ENCODE measurements at places on chromosomes 2 and 18.

DNA sequence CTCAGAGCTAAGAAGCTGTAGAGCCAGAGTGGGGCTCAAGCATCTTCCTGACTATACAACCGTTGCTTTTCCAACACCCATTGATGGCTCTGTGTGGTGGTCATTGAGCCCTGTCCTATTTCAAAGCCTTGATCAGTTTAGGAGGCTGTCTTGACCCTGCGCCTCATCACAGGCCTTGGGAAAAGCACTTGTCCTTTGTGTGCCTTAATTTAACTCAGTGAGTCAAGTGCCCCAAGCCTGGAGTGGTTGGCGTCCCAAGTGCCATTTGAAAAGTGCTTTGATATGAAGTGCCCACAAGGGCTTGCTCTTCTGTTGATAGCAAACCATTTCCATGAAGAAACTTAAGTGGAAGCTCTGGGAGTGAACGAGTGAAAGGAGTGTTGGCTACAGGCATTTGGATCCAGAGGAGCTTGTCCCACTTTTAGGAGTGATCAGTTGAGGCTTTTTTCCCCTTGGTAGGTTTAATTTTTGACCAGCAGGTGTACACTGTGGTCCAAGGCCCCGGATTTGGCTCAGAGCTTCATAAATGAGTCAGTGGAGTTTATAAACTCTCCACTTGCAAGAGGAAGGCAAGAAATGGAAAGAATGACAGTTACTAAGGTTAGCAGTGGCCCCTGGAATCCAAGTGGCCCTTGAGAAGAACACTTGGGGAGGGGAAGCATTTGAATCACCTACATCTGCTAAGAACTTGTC is 50.3 kb downstream of the ACTR2 start:
- no peak for DNase-seq

- no peak for DNase-seq
Observed at GRCh38 chr2:159497847-159498246, 118.5 kb downstream of the BAZ2B start.

DNA sequence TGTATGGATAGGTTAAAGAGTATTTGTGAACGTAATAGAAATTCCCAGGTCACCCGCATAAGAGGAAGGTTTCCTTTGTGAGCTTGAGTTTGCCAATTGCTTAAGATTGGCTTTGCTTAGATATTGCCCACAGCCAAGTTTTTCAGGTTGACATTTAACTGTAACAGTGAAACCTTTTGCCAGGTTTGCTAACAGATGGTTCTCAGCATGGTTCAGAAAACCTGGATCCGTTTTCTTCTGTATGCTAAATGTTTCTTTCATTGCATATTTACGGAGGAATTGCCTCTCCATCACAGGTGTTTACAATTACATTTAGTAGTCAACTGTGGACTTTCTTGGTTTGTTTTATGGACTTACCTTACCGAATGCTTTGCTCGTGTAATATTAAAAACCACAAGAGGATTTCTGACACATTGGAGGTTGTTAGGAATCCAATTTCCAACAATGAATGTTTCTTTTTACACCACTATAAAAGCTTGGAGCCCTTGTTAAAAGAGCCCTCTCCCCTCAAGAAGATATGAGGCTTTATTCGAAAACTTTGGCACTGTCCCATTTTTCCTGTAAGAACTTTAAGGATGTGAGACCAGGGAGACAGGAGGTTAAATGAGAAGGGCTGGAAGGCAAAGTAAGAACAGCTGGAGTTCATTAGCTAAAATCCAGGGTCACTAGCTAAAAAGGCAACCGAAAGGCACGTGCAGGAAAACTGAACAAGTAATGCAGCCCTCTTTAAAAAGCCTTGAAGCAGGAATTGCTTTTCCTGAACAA is 7.8 kb downstream of the CDK15 start:
- no peak for DNase-seq

DNA sequence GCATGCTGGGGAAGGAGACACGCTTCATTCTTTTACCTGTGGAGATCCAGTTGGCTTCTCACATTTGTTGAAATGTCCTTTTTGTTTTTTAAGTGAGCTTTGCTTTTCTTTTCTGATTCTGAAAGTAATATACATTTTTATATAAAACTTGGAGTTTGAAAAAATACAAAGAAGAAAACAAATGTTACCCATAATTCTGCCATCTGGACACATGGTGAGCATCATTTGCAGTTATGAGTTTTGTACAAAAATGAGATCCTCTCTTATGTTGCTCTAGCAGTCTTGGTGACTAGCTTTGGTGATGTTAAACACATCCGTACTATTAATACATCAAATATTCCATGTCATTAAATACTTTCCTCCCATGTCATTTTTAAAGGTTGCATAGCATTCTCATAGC is 101.1 kb upstream of the OTOS start:
- no peak for DNase-seq

DNA sequence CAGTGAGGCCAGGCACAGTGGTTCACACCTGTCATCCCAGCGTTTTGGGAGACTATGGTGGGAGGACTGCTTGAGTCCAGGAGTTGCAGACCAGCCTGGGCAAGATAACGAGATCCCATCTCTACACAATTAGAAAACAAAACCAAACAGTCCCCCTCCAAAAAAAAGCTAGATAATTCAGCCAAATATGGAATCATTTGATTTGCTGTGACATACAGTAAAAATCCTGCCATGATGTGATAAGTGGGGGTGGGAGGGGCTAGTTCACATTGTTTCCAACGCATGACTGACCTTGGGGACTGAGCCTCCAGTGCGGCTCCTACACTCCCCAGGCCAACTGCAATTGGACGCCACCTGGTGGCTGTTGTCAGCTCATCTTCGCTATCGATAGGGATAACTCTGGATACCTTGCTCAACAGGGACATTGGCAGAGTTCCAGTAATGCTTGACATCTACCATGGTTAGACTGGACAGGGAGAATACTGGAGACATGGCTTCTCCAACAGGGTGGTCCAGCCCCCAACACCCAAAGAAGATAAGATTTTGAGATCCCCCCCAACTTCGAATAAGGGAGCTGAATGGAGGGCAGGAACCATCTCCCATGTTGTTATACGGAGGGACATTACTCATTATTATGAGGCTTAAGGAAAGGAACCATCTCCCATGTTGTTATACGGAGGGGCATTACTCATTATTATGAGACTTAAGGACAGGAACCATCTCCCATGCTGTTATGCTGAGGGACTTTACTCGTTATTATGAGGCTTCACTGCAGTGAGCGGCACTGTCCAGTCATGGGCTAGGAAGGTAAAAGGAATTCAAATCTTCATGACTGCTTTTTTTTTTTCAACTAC is 135.9 kb downstream of the TGIF1 start:
- peak; percentile 72 for DNase-seq

DNA sequence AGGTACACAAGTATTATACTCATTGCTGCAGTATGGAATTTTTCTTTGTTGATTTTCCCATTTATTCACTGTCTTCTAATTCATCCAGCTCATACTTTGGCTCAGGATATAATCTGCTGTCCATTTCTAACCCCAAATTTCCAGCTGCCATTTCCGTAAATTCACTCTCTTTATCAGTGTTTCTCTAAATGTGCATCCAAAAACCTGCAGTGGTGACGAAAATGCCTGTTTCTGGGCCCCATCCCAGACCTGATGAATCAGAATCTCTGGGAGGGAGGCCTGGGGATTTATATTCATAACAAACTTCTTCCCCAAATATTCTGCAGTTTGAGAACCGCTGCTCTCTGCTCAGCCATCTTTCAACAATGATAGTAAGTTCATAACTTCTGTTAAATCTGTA is 86.6 kb downstream of the VWC2L start:
- DNase-seq = no peak

DNA sequence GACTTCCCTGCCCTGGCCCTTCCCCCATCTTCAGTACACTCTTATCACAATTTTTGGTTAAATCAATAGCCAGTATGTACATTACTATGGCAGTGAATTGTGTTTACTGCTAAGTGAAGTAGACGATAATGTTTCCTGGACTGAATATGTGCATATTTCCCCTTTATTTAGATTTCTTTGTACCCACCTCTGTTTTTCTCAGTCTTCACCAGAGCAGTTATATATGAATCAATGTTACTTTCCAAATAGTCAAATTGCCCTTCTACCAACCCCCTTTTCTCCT is 97.1 kb upstream of the HS6ST1 start:
- no peak for DNase-seq

- DNase-seq = no peak
Observed at GRCh38 chr2:226885769-226886435, 50.0 kb downstream of the RHBDD1 start.

DNA sequence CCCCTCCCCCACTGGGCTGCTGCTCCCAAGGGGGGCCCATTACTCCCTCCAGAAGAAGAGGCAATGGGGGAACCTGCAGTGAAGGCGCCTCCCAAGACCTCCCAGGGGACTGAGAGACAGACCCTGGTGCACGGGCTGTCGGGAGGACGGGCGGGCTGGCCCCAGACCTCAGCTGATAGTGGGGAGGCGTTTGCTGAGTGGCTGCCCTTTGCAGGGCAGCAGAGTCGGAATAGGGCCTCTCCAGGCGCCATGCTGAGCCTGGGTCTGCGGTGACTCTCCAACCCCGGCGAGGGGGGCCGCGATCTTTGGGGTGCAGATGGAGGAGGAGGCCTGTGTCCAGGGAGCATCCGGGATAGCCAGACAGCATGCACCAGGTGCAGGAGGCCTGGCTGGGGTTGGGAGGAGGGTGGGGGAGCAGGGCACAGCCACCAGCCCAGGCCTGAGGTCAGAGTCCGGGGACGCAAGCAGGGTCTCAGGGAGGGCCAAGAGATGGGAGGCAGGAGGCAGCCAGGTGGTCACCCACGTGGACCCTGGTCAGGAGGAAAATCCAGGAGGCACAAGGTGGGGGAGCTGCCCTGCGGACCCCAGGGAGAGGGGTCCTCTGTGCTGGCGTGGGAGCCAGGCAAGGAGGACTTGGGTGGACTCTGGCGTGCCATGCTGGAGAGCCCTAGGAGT is 11.0 kb downstream of the CROCC2 start:
- DNase-seq = no peak

DNA sequence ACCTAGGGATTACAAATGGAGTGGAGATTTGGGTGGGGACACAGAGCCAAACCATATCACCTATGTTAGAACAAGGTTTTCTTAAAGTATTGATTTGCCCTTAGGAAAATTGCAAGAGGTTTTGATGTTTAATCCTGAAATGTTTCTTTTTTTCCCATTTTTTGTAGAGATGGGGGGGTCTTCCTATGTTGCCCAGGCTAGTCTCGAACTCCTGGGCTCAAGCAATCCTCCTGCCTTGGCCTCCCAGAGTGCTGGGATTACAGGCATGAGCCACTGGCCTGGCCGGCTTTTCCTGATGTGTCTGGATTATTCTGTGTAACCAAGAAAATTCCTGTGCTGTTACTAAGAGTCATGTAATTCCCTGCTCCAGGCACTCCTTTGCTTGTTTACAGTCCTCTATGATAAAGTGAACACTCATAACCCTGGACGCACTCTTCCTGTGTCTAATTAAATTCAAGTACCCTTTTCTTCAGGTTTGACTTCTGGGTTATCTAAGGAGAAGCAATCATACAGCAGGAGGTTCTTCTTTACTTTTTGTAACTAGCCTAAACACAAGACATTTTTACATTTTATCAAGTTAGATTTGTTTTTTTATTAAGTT is 15.0 kb upstream of the CTDP1 start:
- peak; percentile 17 for DNase-seq

DNA sequence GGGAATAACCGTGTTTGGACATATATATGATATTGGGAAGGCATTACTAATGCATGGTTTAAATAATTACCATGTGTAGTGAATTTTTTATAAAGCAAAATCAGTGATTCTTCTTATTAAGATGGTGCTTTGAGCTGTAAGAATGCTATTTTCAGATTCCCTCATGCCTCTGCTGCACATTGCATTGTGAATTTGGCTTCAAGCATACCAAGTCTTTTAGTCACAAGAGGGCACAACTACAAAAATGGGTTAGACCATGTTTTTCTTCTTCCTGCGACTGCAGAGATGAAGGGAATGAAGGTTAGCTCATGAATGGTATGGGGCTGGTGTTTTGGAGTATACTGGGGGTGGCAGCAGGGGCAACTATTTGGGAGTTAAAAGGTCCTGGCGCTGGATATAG is 320.1 kb downstream of the SLC4A3 start:
- DNase-seq = peak; percentile 39
